ENCODE measurements at places on chromosomes 4 and X.

GRCh38 chr4:168908851-168909273 is 101.2 kb downstream of the CBR4 start:
- no peak for DNase-seq

GRCh38 chrX:1453395-1453783 is 680 bp upstream of the ASMTL start:
- no peak for DNase-seq

GRCh38 chr4:2084316-2084715 is 25.2 kb downstream of the NAT8L start:
- no peak for DNase-seq

GRCh38 chr4:164288578-164288977 is 465.4 kb upstream of the SMIM31 start:
- no peak for DNase-seq

DNA sequence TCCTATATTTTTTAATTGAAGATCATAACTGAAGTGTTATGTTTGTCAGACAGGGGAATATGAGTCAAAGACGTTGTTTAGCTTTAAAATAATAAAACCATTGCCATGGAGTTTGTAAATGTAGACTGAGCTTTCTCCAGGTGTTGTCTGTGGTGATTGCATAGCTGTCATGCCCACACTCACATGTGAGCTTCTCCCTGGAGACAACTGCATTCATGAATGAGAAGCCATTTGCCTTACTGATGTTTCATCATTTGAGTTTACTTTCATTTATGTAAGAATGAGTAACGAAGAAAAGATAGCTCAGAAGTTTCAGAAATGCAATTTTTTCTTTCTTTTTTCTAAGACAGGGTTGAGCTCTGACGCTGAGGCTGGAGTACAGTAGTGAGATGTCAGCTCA is 339.1 kb downstream of the GALNTL6 start:
- DNase-seq: no peak

- DNase-seq: no peak
Observed at GRCh38 chrX:129726307-129727111, 12.3 kb upstream of the XPNPEP2 start.

- DNase-seq: no peak
Observed at GRCh38 chr4:158428242-158428641, 93.4 kb upstream of the RXFP1 start.

DNA sequence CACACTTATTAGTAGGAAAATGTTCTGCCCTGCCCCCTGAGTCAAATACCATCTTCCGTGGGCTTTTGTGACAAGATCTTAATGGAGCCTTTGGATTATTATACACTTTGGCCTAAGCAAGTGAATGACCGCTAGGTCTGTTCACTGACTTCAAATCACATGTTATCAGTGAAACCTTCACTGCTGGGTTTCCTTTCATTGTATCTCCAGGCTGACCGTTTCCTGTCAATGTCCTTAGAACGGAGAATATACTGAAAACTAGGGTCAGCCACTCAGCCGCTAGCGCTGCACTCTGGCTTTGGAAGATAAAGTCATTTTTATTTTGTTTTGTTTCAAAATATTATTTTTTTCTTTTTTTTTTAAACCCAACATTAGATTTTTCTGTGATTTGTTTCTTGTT is 107.0 kb upstream of the TLL1 start:
- no peak for DNase-seq

DNA sequence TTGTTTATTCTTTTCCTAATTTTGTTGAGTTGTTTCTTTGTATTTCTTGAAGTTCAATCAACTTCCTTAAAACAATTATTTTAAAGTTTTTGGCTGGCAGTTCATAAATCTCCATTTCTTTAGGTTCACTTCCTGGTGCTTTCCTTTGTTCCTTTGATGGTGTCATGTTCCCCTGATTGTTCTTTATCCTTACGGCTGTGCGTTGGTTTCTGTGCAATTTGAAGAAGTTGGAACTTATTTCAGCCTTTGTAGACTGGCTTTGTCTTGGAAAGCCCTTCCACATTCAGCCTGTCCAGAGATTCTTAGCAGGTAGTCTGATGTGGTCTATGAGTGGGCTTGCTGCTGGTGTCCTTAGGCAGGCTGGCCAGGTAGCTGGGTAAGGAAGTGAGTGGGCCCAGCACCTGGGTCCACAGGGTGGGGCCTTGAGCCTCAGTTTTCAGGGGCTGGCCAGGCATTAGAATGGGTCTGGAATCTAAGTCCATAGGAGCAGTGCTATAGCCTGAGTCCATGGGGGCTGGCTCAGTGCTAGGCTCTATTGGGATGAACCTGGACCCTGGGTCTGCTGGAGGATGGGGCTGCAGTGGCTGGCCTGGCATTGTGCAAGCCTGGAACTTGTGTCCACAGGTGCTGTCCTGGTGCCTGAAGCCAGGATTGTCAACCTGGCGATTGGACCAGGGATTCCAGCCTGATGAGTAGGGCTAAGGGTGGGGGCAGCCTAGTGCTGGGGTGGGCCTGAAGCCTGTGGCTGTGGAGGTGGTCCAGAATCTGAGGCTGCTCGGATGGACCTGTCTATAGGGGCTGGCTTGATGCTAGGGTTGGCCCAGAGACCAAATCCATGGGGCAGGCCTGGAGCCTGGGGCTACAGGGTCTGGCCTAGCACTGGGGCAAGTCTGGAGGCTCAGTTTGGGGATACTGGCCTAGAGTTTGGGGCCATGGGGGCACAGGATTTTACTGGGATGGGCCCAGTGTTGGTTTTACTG is 152.4 kb downstream of the STAG2 start:
- no peak for DNase-seq

DNA sequence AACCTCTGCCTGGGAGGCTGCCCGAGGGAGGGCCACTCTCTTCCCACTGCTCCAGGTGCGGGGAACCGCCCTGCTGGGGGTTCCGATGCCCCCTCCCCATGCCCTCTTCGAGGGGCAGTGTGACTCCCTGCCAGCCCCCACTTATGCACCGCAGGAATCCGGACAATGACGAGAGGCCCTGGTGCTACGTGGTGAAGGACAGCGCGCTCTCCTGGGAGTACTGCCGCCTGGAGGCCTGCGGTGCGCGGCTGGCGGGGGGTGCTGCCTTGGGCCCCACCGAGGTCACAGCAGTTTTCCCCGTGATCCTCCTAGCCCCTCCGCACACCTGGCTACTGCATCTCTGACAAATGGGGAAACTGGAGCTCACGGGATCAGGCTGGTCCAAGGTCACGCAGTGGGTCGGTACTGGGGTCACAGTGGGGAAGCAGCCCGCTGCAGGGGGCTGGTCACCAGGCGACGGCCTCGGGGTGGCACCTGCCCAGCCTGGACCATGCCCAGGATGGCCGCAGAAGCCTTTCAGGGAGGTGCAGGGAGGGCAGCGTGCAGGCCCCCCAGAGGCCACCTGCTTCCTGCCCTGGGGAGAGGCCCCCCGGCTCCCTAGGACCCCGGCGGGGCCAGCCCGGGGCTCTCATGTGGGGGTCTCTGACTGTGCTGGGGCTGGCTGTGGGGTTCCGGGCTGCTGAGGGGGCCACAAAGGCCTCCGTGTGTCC is 3.5 kb downstream of the HGFAC start:
- no peak for DNase-seq

DNA sequence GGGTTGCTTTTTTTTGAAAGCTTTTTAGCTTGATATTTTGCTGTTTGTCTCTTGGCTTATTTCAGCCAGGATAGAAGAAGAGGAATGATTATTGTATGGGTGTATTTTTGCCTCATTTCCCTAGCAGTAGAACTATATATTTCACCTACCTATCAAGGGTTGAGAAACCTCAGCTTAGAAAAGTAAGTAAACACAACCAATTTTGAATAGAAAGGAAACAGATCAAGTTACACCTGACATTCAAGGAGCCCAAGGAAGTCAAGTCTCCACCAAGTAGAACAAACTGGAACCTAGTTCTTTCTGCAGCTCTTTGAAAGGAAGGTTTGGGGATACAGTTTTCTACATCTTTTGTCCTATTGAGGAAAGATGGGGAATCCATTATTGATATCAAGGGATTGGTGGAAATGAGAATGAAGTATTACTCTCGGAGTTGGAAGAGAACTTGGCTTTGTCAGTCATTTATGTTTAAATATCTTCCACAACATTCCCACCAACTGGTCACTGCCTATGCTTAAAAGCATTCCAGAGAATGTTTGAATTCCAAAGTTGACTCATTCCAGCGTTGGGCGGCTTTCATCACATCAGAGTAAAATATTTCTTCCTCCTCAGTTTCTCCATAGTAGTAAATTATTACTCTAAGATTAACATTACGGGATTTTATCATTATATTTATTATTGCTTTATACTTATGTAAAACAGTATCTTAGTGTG is 207.8 kb upstream of the CNKSR2 start:
- no peak for DNase-seq

DNA sequence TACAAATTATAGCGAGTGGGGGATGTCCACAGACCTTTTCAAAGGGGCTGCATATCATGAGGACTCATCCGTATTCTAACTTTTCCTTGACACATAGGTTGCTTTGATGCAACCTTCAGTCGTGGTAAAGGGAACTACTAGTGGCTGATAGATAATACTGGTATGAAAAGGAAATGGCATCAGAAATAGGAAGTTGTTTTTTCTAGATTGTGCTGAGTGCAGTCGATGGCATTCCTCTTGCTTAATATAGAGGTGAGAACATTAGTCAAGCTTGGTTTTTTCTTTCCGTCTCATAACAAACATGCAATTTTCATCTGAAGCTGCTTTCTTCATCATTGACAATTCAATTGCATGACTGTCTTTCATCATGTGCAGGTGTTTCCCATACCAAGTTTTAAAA is 16.6 kb downstream of the ENPEP start:
- no peak for DNase-seq

DNA sequence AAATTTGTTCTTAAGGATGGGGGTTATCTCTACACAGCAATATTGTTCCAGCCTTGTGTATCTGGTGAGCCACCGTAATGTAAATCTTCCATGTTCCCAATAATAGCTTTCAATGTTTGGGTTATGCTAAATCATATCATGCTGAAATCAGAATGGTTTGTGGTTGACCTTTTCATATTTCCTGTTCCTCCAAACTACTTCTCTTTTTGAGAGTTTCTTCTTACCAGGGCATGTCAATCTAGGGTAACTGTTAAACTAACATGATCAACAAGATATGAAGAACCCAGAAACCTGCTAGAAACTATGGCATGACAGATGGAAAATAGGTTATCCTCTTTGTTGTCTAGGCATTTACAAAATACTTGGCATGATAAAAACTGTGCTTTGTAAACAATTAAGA is 22.0 kb downstream of the TNMD start:
- no peak for DNase-seq

- no peak for DNase-seq
Observed at GRCh38 chr4:2526559-2526958, 9.9 kb upstream of the FAM193A start.

- DNase-seq: no peak
Observed at GRCh38 chr4:11720292-11720691, 291.6 kb upstream of the HS3ST1 start.

- DNase-seq: no peak
Observed at GRCh38 chr4:108094131-108094530, 74.6 kb downstream of the LEF1 start.

- DNase-seq: no peak
Observed at GRCh38 chr4:133513901-133514300, 364.8 kb downstream of the PCDH10 start.

DNA sequence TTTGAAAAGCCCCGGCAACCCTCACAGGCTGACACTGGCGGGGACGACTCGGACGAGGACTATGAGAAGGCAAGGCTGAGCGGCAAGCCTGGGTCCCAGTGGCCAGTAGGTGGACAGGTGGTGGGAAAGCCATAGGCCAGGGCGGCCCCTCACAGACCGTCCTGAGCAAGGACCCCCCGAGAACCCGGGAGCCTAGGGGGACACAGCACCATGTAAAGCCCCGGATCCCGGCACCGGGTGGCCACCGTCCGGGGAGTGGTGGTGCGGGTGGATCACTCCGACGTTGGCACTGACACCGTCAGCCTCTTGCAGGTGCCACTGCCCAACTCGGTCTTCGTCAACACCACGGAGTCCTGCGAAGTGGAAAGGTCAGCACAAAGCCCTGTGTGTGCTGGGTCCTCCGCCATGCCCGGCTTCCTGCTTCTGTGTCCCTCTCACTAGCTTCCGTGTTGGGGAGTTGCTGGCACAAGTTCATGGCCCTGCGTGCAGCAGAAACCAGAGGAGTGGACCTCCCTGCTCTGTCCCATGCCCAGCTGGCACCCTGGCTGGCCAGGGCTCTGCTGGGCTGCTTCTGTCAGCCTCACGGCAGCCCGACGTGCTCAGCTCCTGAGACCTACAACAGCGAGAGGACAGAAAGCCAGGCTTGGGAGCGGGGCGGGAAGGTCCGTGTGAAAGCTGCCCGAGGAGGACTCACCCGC is 11.9 kb upstream of the ADD1 start:
- DNase-seq: no peak
